ENCODE measurements at places on chromosomes 3 and 15.

DNA sequence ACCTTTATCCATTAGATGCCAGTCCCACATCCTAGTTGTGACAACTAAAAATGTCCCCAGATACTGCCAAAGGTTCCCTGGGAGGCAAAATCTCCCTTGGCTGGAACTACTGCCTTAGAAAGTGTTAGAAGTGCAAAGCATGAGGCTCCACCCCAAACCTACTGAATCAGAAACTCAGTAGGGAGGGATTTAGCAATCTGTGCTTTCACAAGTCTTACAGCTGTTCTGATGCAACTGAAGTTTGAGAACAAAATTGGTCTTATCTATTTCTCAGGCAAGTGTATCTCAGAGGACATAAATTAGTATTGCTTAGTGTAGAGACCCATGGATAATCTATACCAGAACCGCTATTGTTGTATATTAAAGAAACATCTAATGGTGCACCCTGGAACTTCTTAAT is 70.2 kb downstream of the CLDN1 start:
- no peak for DNase-seq

DNA sequence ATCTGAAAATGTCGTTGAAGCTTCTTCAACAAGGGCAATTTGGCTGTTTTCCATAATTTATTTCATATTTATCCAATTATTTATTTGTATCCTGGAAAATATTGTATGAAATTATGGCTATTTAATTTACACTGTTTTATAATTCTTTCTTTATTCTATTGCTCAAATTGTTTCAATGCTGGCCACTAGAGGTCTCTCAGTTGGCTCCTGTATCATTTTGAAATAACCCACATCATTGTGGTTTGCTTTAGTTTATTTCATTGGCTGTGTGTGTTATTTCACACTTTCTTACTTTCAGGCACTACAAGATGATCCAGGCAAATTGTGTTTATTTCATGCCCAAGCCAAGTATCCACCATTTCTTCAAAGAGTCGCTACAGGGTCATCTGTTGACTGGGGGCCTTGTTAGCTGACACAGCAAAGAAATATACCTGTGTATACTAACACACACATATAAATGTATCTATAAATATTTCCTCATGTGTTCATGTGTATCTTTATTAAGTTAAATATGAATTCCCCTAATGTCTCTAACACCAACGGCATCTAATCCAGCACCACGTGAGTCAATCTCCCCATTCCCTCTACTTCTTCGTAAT is 86.2 kb downstream of the NPAP1 start:
- DNase-seq = no peak

- DNase-seq = no peak
Observed at GRCh38 chr3:194257151-194257621, 93.9 kb downstream of the CPN2 start.

GRCh38 chr15:53843869-53844569 is 84.6 kb upstream of the WDR72 start:
- no peak for DNase-seq

- DNase-seq = no peak
Observed at GRCh38 chr15:99257107-99257750, 5.9 kb downstream of the LRRC28 start.

GRCh38 chr3:134601539-134602439 is 49.0 kb downstream of the KY start:
- peak; percentile 31 for DNase-seq

GRCh38 chr3:111151438-111151837 is 79.8 kb downstream of the NECTIN3 start:
- DNase-seq = no peak

DNA sequence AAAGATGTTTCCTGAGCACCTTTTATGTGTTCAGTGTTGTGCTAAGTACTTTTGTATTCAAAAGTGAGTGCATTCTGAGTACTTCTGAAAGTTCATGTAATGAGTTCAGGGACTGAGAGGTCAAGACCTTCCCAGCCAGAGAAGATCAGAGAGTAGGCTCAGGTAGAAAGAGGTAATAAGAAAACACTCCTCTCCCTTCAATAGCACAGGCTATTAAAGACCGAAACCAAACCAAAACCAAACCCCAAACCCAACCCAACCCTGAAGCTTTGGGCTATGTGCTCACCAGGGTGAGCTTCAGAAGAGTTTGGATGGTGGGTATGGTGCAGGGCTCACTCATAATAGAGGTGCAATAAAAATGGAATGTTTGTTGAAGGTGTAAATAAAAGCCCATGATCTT is 76.7 kb upstream of the FAM3D start:
- DNase-seq = no peak

DNA sequence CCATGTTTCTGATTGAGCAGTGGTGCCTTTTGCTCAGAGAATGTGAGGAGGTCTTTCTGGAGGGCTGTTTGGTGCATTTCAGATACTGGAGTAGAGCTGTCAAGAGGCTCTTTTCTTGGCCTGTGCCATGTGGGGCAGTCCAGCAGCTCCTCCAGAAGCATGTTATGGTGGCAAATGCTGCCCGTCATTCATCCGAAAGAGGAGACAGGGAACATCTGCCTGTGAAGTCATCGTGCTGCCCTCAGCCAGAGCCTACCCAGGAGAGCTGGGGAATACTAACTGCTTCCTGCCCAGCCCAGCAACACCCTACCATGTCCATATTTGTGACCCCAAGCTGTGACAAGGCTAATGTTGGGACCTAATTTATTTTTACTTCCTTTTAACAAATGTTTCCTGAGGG is 82.2 kb upstream of the SLC6A6 start:
- DNase-seq = no peak

- DNase-seq = no peak
Observed at GRCh38 chr3:70989174-70989573, 594.4 kb downstream of the FOXP1 start.

GRCh38 chr3:54223063-54223462 is 100.7 kb downstream of the CACNA2D3 start:
- no peak for DNase-seq

- no peak for DNase-seq
Observed at GRCh38 chr3:141796889-141797781, 33.9 kb downstream of the GRK7 start.

DNA sequence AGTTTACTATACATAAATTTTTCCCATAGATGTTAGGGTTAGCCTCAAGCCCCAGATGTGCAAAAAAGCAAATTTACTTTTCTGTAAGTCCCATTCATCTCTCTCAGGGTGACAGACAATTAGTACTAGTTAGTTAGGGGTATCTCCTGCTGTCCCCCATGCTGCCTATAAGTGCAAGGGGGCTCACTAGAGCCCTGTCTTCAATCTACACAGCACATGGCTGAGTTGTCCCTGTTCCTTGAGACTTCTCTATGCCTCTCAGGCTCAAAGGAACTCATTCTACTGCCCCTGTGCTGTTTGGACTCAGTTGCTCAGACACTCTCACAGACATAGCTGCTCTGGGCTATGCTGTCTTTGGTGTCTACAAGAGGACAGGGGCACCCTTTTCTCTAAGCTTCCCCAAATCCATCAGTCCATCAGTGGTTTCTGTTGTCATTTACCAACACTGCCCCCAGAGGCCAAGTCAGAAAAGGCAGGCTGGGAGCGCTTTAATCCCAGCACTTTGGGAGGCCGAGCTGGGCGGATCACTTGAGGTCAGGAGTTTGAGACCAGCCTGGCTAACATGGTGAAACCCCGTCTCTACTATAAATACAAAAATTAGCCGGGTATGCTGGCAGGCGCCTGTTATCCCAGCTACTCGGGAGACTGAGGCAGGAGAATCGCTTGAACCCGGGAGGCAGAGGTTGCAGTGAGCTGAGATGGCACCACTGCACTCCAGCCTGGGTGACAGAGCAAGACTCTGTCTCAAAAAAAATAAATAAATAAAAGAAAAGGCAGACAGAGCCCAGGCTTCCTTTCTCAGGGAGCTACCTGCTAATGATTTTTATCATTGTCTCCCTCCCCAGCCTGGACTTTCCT is 31.4 kb upstream of the PRTG start:
- no peak for DNase-seq

- DNase-seq = no peak
Observed at GRCh38 chr3:106425916-106426315, 557.1 kb upstream of the CBLB start.

DNA sequence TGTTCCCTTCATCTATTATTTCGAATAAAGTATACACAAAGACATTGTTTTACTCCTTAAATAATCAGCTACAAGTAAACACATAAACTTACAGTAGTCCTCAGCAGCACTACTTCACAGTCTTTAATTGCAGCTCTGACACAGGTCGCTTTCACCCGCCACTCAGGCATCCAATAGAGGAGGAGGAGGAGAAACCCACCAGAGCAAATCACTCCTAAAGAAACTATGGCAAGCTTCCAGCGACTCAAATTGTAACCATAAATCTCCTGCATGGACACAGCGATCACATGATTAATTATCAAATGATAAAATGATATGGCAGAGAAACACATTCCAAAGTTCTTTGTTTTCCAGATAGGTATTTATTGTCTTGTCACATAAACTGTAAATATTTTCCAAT is 26.2 kb downstream of the ATP13A3 start:
- DNase-seq = no peak

DNA sequence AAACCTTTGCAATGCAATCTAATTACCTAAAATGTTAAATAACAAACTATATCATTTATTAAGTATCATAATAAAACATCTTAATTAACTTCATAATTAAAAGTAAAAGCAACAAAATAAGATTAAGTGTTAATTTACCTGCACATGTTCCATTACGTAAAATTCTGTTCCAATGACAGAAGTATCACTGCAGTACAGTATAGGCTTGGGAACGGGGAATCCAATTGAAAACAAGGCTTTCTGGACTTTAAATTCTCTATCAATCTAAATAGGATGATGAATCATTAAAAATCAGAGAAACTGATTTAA is 17.1 kb downstream of the ACAD11 start:
- DNase-seq = no peak

- no peak for DNase-seq
Observed at GRCh38 chr3:102353805-102354204, 81.0 kb upstream of the ZPLD1 start.

DNA sequence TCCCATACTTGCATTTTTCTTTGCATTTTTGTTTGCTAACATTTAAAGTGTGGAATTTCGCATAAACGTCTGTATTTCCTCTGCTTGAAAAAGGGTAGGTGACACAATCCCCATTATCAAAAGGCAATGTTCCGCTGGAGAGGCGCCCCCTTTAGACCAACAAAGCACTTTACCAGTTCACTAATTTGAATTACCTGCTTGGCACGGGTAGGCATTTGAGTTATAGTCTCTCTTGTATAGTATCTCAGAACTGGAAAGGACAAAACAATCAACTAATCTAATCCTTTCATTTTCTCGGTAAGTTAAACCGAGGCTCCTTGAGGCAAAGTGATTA is 775 bp upstream of the CCDC39 start:
- DNase-seq = no peak

GRCh38 chr15:73382115-73382514 is 13.4 kb upstream of the HCN4 start:
- no peak for DNase-seq

DNA sequence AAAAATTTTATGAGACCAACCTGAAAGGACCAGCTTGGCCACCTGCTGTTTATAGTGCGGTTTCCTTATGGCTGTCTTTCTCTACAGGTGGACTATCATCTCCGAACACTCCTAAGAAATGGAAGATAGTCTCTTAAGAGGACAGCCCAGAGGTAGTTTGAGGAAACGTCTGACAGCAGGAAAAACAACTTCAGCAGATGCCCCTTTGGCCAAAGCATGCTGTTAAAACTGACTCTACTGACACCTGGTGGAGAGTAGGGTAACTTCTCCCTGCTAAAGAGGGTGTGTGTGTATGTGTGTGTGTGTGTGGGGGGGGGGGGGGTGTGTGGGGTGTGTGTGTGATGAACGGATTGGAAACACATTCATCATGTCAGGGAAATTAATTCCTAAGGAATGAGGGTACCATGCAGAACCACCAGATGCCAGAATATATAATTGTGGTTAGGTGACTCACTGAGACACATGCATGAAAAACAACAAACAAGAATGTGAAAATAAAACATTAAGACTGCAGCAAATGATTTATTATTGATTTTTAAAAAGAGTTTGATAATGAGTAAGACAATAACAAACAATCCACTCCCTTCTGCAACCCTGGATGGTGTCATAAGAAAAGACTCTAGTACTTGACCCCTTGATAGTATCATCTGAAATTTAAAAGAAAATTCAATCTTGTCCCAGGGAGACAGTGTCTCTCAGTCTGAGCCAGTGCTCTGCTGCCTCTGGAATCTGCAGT is 256.5 kb downstream of the THRB start:
- peak; percentile 46 for DNase-seq

- no peak for DNase-seq
Observed at GRCh38 chr15:25641762-25642161, 202.9 kb upstream of the UBE3A start.

GRCh38 chr15:55588070-55588814 is at the start of gene PYGO1:
PYGO1 (minus strand) TSS chr15:55588345; CDS start chr15:55587883, 462 bp downstream.
- no peak for DNase-seq

DNA sequence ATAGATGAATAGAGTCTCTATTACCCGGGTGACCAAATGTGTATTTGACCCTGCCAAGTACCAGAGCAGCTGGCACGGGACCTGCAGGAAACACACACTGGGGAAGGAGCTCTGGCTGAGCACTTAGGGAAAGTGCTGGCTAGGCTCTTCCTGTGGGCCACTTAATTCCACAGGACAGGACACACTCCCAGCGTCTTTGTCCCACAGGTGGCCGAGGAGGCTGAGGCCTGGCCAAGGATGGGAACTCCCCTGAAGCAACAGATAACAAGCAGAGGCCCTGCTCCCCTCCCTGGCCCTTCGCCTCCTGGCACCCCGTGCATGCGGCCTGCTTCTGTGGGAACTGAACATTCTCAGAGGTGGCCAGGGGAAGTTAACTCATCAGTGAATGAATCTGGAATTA is 180.8 kb downstream of the ATP10A start:
- DNase-seq = no peak

DNA sequence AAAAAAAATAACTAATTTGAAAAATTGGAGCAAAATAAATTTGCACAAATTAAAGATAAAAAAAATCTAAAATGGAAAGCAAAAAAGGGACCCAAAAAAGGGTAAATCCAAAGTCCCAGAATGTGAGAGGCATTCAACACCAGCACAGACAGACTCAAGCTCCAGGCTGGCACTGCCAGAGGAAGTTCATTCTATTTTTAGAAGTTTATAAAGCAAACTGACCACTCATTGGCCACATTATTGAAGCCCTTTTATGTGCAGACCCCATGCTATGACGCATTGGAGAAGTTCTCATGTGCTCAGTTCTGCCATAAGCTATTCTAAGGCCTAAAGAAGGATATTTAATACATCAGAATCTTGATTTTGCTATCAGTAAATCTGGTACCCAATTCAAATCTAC is 17.6 kb upstream of the BOC start:
- DNase-seq = no peak

GRCh38 chr3:36206956-36207580 is 173.2 kb upstream of the STAC start:
- DNase-seq = no peak

- no peak for DNase-seq
Observed at GRCh38 chr3:99521551-99521950, 116.8 kb upstream of the COL8A1 start.

DNA sequence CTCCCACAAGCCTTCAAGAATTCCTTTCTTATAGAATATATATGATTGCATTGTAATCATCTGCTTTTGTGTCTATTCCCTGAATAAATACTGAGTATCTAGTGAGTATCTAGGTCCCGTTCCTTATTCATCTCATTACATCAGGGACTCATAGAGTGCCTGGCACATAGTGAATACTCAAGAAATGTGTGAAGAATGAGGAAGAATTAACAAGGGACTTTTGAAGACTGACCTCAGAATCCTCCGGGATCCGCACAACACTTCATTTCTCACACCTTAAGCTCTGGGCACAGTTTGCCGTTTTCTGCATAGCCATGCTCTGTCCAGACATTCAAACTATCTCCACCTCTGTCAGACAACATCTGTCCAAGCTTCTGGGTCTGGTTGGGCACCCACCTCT is 108.8 kb downstream of the STAC start:
- DNase-seq = no peak

- DNase-seq = no peak
Observed at GRCh38 chr15:89196994-89197393, 24.4 kb downstream of the RLBP1 start.
